Kidney (tissue), 22 donors: ENCODE measurements at places on chromosomes 3 and 15. TPM values are rescaled to one million over a fixed set of nuclear protein-coding genes. Genes with fewer than 3 reads are reported as not detected.

Gene P3H2
- 103 TPM for total RNA-seq

Gene CCR3
- not detected for total RNA-seq

Gene GABRB3
- 6.9 TPM for total RNA-seq

Gene ZNF80
- total RNA-seq, result 0.28 TPM

Gene PHLDB2
- 85.6 TPM for total RNA-seq

DNA sequence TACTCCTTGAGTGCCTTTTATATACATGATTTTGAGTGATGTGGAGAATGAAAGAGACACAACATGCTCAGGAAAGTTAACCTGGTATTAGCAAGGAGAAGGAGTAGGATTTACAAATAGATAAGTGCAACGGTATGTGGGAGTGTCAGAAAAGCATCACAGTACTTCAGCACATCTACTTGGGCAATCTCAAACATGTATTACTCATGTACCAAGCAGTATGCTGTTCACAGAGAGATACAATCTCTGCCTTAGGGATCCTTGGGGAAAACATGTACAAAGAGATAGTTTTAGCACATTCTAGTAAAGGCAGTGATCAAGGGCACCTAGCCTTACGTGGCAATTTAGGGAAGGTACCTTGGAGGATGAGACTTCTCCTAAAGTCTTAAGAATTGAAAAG, 146.5 kb downstream of the FILIP1L start:
- DNase-seq, result no peak
- no peak overlapping the region for H3K27ac ChIP-seq
- H3K4me1 ChIP-seq, result no peaks in the 10 kb centered on the region
- H3K4me3 ChIP-seq, result no peak overlapping the region
- H3K36me3 ChIP-seq, result no peaks in the 10 kb centered on the region

- H3K27me3 ChIP-seq, result no peaks in the 10 kb centered on the region
- DNase-seq, result no peak
- no peaks in the 10 kb centered on the region for H3K36me3 ChIP-seq
- no peak overlapping the region for H3K4me3 ChIP-seq
Measured at GRCh38 chr3:128282380-128283196, 129.3 kb downstream of the EEFSEC start.

- no peaks in the 10 kb centered on the region for H3K4me1 ChIP-seq
- H3K27me3 ChIP-seq, result no peaks in the 10 kb centered on the region
- no peaks in the 10 kb centered on the region for H3K36me3 ChIP-seq
- peak overlapping the region; percentile 46 for H3K4me3 ChIP-seq
- DNase-seq, result peak; percentile 44
- no peak overlapping the region for H3K27ac ChIP-seq
Measured at GRCh38 chr3:73592154-73593144, 32.3 kb downstream of the PDZRN3 start.

- H3K27me3 ChIP-seq, result peaks cover 3% of the 10 kb centered on the region
- peaks cover 2% of the 10 kb centered on the region for H3K4me1 ChIP-seq
- no peak for DNase-seq
- H3K4me3 ChIP-seq, result no peak overlapping the region
Measured at GRCh38 chr3:126521122-126521891, 2.6 kb upstream of the CHST13 start.

DNA sequence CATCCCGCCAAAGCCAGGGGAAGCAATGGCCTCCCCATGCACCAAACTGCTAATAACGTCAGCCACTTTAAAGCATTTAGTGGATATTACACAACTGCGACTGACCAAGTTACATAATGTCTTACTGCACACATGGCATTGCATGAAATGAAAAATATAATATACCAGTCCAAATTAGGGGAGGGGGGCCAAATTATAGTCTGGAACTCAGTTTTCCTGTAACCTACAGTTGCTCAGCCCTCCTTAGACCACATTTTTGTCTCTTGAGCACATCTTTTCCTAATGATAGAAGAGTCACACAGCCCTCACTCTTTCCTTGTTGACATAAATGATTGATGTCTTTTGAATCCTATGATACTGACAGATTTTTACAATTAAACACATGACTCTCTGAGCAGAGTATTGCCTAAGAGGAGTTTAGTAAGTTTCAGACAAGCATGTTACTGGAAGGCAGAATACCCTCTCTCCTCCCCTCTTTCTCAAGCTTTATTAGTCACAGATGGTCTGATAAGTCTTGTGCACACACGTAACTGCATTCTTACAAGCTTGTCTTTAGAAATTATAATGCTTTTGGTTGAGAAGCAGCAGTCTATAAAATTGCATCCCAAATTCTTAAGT, 1.1 kb upstream of the PLD1 start:
- H3K4me3 ChIP-seq, result no peak overlapping the region
- no peak for DNase-seq
- no peaks in the 10 kb centered on the region for H3K36me3 ChIP-seq

- no peaks in the 10 kb centered on the region for H3K27me3 ChIP-seq
- no peaks in the 10 kb centered on the region for H3K4me1 ChIP-seq
- H3K36me3 ChIP-seq, result no peaks in the 10 kb centered on the region
- no peak for DNase-seq
- H3K4me3 ChIP-seq, result no peak overlapping the region
- H3K27ac ChIP-seq, result no peak overlapping the region
Measured at GRCh38 chr3:134347551-134347950, 26.7 kb downstream of the AMOTL2 start.

DNA sequence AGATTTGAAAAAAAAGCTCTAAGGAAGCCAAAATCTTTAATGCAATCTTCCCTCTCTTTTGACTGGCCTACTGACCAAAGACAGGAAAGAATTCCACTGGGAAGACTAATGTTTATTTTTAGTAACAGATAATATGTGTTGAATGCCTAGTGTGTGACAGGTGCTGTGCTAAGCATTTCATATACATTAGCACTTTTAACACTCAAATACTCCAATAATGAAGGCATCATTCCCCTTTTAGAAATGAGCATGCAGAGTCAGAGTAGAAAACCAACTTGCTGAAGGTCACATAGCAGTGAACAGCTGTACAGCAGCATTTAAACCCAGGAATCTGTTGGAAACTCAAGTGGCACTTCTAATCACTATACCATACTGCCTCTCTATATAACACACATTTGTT, 170.6 kb downstream of the MINAR1 start:
- H3K36me3 ChIP-seq, result no peaks in the 10 kb centered on the region
- no peak for DNase-seq
- H3K27ac ChIP-seq, result no peak overlapping the region
- H3K4me3 ChIP-seq, result no peak overlapping the region
